Stimulated activated CD4-positive, alpha-beta T cell treated with anti-CD3 and anti-CD28 coated beads, Interleukin-4, amount 100 ng/mL, for 24 hours (primary cell): ENCODE measurements at places on chromosomes 6 and 20.

DNA sequence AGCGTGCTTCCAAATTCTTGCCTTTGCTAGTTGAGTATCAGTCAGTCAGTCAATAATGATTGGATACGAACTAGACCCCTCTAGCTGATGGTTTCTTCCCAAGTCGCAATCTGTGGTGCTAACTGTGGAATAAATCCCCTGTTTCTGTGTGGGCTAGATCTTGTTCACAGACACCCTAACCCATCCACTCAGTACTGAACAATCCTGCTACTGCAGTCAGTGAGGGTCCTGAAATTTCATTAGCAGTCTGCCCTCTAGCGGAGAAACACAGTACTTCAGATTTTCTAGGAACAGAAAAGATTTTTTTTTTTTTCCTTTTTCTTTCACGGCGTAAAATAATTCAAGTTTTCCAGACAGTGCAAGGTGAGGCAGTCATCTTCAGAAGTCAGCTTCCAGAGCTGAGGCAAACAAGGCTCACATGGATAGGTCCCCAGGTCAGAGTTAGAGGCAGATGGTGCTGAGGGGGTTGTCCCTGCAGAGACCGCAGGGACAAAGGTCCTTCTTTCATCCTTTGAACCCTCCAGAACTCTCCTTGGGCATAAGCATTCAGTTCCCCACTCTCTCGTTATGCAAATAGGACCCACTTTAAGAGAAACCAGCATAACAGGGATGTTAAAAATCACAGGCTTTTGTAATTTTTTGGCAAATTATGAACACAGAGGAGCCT is 119.6 kb downstream of the SCML4 start:
- peak; percentile 47 for DNase-seq

DNA sequence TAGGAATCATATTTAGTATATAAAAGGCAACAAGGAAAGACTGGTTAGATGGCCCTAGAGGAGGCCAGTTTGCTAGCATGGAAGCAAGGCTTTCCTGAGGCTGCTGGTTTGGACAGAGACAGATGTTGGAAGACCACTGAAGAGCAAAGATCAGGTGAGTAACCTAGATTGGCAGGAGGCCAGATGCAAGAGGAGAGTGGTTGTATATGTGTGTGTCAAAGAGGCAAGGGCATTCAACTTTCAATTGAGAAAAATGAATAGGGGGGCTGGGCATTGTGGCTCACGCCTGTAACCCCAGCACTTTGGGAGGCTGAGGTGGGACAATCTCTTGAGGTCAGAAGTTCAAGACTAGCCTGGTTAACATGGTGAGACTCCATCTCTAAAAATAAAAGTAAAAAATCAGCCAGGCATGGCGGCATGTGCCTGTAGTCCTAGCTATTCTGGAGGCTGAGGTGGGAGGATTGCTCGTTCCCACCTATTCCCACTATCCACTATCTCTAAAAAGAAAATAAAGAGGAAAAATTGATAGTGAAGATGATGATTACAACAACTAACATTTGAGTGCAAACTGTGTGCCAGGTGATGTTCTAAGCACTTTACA is 79.8 kb downstream of the PRDM1 start:
- DNase-seq = no peak

- DNase-seq = no peak
Observed at GRCh38 chr6:25756382-25757363, 2.1 kb downstream of the SLC17A4 start.

- DNase-seq = no peak
Observed at GRCh38 chr6:44039839-44040350, 87.4 kb downstream of the MRPL14 start.

- no peak for DNase-seq
Observed at GRCh38 chr6:49541210-49541724, 9.2 kb upstream of the C6orf141 start.

- DNase-seq = no peak
Observed at GRCh38 chr6:143050509-143050908, 10.2 kb upstream of the AIG1 start.

DNA sequence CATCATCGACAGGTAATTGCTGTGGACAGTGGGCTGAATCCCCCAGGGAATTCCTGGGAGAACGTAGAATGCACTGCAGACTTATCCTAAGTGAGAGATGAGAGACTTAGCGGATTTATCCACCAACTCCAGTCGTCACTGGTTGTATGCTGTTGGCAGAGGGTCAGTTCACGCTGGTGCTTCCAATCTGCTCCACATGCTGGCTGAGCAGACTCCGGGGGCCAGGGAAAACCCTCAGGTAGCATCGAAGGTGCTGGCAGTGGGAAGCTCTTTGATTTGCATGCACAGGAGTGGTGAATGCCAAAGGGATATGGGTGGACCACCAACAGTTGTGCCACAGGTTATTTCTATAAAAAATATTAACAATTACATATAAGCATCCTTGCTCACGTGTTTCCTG is 20.2 kb downstream of the TTLL9 start:
- DNase-seq = no peak

DNA sequence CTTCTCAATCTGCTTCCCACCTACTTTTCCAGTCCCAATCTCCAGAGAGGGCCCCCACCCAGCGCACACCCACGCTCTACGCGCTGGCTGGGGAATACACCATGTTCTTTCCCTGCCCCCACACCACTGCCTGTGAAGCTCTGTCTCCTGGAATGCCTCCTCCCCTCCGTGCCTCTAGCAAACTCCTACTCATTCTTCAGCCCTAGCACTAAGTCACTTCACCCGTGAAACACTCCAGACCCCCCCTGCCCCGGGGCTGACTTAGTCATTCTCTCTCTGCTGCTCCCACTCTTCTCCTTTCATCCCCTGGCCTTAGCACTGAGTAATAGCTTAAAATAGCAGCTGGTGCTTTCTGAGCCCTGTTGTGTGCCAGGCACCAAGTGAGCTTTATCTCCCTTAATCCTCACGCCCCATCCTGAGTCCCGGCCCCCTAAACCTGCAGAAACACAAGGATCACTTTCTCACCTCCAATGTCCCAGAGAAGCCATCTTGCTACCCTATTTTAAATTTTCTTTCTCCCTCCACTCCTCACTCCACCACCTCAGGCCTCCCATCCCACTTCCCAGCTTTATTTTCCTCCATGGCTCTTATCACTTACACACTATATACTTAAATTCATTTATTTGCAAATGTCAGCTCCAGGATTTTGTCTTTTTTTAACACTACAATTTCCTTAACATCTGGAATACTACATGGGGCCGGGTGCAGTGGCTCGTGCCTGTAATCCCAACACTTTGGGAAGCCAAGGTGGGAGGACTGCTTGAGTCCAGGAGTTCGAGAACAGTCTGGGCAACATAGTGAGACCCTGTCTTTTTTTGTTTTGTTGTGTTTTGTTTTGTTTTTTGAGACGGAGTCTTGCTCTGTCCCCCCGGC is 6.3 kb upstream of the PARD6B start:
- DNase-seq = peak; percentile 90

DNA sequence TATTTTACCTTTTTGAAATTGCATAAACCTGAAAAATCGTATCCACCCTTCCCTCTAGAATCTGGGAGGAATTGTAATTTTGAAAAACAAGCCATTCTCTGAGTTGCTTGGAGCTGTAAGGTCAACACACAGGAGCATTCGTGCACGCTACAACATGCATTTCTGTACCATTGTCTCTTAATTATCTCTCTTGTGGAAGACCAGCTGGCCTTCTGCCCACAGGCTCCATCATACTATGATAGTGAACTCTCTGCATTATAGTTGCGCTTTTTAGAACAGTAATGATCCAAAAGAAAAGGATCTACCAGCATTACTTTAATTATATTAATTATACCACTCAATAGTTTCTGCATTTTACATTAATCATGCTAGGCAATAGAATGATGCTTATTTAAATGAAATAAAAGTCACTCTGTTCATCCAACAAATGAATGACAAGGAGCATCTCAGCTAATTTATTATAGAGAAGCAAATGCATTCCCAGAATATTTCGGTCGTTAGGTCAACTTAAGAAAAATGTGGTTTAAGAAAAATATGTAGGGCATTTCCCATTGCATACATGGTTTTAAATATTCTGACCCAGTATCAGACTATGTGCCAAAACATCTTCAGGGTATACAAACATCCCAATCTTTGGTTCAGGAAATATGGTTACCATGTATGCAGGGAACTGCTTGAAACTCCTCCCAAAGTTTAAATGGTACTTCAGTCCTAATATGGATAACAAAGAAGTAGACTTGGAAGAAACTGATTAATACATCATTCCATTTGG is 263.5 kb downstream of the TFAP2A start:
- no peak for DNase-seq

GRCh38 chr6:90393232-90393884 is 96.7 kb upstream of the BACH2 start:
- DNase-seq = peak; percentile 80

DNA sequence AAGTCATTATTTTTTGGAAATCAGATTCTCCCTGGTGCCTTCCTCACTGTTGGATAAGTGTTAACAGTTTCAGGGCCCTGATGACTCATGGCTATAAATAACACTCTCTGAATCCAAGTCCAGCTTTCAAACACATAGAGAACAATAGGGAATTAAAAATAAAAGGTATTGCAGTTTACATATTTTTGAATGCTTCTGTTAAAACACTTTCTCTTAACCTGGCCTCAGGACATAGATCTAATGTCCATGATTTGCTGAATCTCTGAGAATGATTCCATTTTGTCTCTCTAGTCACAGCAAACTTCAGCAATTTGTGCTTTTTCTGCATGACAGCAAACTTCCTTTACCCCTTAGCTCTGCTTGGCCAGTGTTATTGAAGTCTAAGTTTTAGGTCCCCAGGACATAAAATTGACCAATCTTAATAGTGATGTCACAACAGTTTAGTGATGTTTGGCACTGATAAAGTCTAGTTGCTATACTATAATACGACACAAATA is 1192.4 kb upstream of the CITED2 start:
- DNase-seq = no peak

- no peak for DNase-seq
Observed at GRCh38 chr6:142848156-142848555, 96.8 kb downstream of the HIVEP2 start.

DNA sequence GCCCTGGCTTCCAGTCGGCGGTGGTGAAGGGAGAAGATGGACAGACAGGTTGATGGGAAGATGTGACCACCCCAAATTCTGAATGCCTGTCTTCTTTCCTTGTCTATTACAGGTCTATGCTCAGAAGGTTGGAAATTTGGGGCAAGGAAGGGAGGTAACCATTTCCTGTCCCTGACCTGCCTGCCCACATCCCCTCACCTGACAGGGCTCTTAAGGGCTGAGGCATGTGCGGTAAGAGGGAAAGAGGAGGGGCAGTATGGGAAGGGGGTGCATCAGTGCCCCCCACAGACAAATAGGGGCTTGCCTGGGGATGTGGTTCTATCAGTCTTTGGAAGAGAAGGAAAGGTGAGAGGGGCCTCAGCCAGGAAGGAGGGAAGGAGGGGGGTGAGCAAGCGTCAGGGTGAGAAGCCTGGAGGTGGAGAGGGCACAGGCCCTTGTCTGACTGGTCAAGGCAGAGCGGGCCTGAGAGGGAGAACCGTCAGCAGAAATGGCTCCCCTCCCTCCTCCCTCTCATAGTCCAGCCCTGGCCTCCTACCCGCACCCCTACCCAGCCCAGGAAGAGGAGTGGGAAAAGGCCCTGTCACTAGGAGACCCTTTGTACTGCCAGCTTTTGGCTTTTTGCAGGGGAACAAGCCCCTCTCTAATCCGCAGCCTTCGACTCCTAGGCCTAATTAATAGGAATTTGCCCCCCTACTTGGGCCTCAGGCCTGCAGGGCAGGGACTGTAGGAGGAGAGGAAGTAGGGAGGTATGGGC is 104.4 kb upstream of the FOXP4 start:
- no peak for DNase-seq

DNA sequence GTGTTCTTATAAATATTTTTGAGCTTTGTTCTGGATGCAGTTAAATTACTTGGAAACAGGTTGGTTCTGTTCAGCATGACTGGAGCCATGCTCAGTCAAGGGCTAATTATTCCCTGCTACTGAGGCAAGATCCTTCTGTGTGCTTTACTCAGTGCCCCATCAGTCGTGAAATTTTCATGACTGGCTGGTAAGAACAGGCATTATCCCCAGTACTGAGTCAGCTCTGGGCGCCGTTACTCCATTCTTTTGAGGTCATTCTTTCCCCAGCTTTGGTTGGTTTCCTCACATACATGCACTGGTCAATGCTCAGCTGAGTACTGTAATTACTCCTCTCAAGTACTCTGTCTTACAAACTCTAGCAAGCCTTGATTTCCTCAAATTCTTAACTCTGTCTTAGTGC is 71.3 kb downstream of the CDKAL1 start:
- DNase-seq = no peak

GRCh38 chr20:54475334-54476168 is at the start of gene DOK5:
DOK5 (plus strand) TSS chr20:54475593; CDS start chr20:54475947, 354 bp downstream.
- DNase-seq = no peak

DNA sequence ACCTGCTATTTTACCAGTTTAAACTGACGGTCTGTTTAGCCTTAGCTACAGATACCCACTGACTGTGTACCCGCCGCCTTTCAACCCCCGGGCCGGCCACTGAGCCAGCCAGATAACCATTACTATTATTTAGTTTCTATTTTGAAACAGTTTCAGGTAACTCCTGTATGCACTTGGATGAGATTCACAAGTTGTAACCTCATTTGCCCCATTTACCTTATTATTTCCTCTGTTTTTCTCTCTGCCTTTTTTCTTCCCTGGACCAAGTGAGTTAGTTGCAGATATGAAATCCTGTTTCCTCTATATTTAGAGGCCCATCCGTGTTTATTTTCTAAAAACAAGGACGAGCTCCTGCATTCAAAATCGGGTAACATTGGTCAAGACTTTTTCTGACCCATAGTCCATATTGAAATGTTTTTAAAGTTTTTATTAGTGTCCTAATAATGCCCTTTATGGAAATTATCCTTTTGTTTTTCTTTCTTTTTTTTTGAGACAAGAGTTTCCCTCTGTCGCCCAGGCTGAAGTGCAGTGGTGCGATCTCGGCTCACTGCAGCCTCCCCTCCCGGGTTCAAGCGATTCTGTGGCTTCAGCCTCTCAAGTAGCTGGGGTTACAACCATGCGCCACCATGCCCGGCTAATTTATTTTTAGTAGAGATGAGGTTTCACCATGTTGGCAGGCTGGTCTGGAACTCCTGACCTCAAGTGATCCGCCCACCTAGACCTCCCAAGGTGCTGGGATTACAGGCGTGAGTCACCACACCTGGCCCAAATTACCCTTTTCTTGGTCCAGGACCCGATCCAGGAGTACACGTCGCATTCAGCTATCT is 767 bp downstream of the AP5S1 start:
- no peak for DNase-seq

- DNase-seq = no peak
Observed at GRCh38 chr6:135012764-135013163, 41.9 kb downstream of the HBS1L start.

GRCh38 chr20:4681401-4681800 is 40.3 kb upstream of the PRND start:
- no peak for DNase-seq

GRCh38 chr6:147589739-147590250 is 81.3 kb downstream of the SAMD5 start:
- DNase-seq = no peak

DNA sequence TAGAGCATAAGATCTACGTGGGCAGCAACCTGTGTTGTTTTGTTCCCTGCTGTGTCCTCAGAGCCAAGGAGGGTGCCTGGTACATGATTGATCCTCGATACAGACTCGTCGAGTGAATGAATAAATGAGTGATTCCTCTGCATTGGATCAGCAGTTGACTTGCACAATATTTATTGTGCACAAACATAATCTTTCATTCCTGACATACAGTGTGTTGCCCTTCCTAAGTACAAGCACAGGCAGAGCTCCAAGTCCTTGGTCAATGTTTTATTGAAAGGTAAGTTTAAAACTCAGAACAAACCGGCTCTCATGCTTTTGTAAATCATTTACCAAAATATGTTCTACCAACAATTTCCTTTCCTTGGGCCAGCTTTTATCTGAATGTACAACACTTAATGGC is 57.4 kb downstream of the STMND1 start:
- DNase-seq = no peak

- DNase-seq = peak; percentile 34
Observed at GRCh38 chr6:170147832-170148708, 142.8 kb downstream of the DLL1 start.
